ENCODE measurements at places on chromosomes 2 and 18.
A peak's percentile ranks its signal among the peaks of the same experiment; 100 is the strongest.

DNA sequence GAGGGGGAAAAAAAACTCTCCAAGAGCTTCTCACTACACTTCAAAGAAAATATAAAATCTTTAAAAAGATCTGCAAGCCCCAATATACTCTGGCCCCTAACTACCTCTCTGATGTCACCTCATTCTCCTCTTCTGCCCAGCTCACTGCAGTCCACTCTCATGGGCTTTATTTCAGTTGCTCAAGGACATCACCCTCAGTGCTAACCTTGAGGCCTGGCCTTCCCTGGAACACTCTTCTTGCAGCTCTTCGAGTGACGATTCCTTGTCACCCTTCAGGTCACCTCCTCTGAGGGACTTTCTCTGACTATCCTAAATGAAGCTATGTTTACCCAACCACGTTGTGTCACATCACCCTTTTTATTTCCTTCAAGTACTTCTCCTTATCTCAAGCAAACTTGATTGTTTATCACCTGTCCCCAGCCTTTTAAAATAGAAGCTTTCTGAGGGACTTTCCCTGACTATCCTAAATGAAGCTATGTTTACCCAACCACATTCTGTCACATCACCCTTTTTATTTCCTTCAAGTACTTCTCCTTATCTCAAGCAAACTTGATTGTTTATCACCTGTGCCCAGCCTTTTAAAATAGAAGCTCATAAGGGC is 10.4 kb downstream of the RTTN start:
- DNase-seq = no peak

DNA sequence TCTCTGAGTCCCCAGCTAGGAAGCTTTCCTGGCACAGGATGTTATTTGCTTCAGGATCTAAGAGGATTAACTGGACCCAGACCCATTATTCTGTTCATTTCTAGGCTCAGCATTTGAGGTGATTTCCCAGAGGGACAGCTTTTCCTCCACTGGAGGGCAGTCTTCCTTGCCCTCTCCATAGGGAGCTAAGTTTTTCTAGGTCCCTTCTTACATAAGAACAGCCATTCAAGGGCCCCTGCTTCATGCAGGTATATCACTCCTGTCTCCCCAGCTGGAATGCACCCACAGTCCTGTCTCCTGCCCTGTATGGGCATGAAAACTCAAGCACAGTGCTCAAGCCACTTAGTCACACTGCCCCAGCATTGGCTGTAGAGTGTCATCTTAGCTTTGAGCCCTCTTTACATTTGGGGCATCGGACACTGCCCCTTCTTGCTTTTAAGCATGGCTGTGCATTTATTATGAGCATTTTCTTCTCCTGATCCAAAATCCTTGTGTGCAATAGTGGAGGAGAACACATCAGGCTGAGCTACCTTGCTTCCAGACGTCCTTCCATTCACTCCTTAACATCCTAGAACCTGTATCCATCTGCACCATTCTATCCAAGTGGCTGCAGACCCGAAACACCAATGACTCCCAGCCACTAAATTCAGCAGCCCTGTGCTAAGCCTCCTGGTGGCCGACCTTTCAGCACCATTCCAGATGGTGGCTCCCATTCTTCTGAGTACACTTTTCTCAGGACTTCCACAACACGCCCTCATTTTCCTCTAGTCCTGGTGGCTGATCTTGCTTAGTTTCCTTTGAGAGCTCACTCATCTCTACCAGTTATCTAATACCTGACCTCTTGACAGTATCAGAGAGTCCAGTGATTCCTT is 80.0 kb downstream of the COPS8 start:
- peak; percentile 67 for DNase-seq

GRCh38 chr2:209208211-209208610 is 215.6 kb upstream of the MAP2 start:
- DNase-seq = peak; percentile 39

DNA sequence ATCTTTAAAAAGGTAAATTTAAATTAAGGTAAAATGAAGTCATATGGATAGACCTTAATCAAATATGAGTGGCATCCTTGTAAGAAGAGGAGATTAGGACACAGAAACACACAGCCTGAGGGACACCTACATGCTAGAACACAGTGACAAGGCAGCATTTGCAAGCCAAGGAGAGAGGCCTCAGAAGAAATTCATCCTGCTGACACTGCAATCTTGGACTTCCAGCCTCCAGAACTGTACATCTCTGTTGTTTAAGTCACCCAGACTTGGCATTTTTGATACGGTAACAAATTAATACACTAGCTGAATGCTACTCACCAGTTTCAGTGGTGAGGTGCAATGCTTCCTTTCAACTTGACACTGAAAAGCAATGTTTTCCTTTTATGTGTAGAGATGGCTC is 305.0 kb downstream of the TDRD15 start:
- DNase-seq = no peak

DNA sequence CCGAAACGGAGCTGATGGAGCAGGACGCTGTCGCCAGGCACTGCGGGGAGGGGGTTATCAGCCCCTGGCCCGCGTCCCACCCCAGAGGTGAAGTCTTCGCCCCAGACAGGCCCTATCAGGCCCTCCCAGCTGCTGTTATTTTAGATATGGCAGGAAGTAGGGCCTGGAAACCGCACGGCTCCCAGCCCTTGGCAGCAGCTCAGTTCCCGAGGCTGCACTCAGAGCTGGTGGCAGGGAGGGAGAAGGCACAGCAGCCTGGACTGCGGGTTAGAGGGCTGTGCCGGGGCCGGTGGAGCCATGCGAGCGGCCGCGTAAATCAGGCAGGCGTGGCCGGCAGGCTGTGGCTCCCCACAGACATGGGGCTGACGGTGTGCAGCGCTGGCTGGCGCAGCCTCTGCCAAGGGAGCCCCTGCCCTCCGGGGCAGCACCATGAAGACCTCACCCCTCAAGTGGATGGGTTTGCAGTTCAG is 111.4 kb downstream of the NFATC1 start:
- peak; percentile 79 for DNase-seq

- peak; percentile 2 for DNase-seq
Measured at GRCh38 chr2:119545754-119546446, 1.7 kb downstream of the CFAP221 start.

- no peak for DNase-seq
Measured at GRCh38 chr18:50711386-50711785, 108.4 kb downstream of the MRO start.

GRCh38 chr18:1425679-1426078 is 521.0 kb downstream of the ADCYAP1 start:
- DNase-seq = no peak

- DNase-seq = no peak
Measured at GRCh38 chr18:31041271-31042083, 1.1 kb downstream of the DSC3 start.

DNA sequence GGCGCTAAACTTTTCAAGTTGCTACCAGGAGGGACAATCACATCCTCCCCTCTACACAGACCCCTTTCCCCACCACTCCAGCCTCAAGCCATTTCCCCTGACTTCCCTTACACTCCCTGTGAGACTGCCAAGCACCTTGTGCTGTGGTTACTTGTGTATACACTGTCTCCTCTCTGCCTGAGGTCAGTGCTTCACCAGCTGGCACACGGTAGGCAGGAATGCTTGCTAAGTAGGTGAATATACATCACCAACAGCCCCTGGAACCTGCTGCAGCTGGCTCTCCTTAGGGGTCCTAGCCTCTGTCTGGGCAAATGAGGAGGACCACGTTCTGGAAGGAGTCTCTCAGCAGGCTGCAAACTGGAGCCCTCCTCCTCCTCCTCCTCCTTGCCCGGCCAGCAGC is 38.3 kb upstream of the ACAA2 start:
- no peak for DNase-seq

DNA sequence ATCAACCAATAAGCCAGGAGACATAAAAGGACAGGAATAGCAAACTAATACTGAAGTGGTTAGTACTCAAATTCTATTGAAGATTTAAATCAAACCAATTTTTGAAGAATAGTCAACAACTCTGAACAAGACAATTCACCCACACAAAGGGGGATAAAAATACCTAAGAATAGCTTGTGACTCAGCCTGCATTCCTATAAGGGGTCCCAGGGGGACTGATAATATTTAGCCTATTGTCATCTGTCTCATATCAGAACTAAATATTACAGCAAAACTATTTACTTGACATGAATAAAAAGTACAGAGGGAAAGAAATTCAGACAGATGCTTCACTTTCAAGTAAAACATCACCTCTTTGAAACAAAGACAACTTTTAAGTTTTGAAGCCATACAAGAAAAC is 7.7 kb downstream of the ITSN2 start:
- no peak for DNase-seq

- peak; percentile 44 for DNase-seq
Measured at GRCh38 chr2:143937723-143938350, 582.1 kb downstream of the ZEB2 start.

Measured in GM23248 (cell line).